ENCODE measurements at places on chromosomes 1 and 21.

GRCh38 chr1:223659711-223660110 lies 5.8 kb downstream of the CAPN8 start:
- no peak for DNase-seq

DNA sequence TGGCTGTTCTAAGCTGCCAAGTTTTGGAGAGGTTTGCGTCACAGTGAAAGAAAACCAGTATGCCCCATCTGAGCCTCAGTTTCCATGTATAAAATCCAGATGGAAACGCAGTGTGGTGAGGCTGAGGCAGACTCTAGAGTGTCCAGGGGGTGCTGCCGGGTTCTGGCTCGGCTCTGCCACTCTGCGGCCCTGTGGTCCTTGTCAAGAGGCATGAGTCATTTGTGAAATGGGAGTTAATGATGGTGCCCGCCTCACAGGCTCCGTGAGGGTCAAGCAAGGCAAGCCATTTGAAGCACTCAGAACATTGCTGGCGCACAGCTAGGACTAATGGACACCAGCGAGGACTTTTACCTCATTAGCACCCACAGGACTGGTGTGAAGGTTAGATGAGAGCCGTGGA lies 214.3 kb downstream of the PTPRU start:
- DNase-seq, result no peak

- peak; percentile 30 for DNase-seq
Measured at GRCh38 chr1:168582688-168583336, 6.4 kb downstream of the XCL1 start.

DNA sequence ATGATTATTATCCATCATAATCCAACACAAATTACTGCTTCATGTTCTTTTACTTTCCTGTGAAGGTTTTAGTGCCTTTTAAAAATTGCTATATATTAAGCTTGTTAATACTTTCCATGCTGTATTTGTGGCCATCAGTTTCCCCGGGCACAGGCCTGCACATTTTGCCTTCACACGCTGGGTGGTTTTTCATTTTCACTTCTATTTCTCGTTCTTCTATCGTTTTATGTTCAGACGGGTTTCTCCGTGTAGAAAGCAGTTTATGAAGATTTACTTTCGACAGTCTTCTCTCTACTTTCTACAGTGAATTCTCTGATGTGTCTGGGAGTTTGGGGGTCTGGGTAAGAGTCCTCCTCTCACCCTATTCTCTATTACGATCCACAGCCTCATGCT lies 9.5 kb downstream of the RUNX3 start:
- DNase-seq, result no peak

DNA sequence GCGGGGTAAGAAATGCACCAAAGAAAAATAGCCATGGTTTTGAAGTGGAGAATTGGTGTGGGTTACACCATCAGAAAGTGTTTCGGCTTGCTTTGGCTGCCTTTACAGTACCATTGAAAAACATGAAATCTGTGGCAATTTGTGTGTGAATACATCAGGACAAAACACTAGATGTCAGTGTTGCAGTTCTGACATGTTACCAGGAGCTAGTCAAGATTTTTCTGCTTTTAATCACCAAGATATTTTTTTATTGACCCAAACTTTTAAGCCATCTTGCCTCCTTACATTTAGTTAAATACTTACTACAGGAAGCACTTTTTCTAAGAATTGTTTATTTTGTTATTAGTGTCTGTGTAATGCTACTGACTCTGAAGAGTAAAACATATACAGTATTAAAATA lies 14.3 kb downstream of the RRP15 start:
- DNase-seq, result peak; percentile 64

DNA sequence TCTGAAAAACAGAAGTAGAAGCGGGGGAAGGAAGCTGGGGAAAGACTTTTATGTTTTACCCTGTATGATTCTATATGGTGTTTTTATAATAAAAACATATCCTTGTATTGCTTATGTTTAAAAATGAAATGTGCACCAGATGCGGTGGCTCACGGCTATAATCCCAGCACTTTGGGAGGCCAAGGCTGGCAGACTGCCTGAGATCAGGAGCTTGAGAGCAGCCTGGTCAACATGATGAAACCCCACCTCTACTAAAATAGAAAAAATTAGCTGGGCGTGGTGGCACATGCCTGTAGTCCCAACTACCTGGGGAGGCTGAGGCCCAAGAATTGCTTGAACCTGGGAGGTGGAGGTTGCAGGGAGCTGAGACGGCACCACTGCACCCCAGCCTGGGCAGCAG lies 155.4 kb downstream of the SMYD3 start:
- no peak for DNase-seq

GRCh38 chr1:6420454-6421042 lies 829 bp upstream of the HES2 start:
- DNase-seq, result no peak

GRCh38 chr1:206908038-206908437 lies 10.8 kb downstream of the IL24 start:
- no peak for DNase-seq

- DNase-seq, result no peak
Measured at GRCh38 chr1:166882893-166883292, 6.8 kb upstream of the TADA1 start.

- no peak for DNase-seq
Measured at GRCh38 chr21:42455196-42455595, 40.8 kb downstream of the RSPH1 start.

- DNase-seq, result peak; percentile 2
Measured at GRCh38 chr21:44455524-44456213, 359 bp downstream of the LRRC3 start.

DNA sequence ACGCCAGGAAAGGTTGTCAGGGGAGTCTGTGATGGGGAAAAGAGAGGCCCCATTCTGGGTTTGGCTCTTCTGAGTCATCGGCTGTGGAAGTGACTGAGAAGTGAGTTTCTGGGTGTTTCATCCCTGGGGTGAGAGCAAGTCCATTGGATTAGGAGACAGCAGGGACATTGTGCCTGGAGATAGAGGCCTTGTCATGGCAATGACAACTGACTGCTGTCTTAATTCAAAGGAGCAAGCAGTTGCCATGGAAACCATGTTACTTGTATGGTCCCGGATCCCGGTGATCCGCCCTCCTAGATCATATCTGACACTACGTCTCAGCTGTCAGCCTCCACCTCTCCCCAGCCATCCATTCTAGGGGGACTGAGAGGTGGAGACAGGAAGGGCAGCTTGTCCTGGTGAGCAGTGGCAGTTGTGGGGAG lies 34.4 kb downstream of the KIAA0040 start:
- no peak for DNase-seq

DNA sequence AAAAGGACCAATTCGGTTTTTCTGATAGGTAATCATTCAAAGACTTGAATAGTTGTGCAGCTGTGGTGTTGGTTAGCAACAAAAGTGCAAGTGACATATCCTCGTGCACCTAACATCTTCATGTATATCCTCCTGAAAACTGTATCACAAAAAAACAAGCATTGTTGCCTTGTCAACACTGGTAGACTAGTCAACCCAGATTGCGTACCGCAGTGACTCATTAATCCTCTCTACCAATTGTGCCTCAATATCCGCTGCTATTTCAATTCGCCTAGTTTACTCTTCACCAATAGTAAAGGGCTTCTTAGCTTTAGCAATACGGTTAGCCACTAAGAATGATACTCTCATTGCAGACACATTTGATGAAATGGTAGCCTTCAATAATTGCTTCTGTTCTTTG lies 3.5 kb downstream of the HHAT start:
- no peak for DNase-seq

DNA sequence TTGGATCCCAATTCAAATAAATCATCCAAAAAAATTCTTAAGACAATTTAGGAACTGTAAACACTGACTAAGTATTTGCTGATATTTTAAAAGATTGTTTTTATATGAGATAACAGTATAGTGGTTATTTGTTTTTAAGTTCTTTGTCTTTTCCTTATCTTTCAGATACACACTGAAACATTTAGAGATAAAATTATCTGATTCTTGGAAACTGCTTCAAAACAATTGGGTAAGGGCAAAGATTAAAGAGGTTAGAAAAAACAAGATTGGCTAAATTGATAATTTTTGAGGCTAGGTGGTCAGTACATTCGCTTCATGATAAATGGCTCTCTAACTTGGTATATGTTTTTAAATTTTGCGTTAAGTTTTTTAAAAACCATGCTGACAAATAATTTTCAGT lies 117.3 kb downstream of the PSMG1 start:
- no peak for DNase-seq

DNA sequence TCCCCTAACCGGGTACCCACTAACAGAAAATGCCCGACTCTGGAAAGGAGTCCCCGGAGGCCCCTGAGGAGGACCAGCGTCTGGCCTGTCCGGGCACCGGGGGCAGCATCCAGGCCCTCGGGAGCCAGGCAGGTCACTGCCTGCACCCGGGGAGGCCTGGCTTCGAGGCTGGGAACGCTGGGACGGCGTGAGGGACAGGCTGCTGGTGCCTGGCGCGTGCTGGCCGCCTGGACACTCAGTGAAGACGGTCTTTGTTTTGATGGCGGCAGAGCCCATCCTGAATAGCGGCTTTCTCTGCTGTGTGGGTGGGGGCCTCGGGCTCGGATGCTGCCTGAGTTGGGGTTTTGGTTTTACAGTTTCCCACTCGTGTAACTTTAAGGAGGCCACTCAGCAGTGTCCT lies 37.6 kb downstream of the PRKCZ start:
- DNase-seq, result no peak

DNA sequence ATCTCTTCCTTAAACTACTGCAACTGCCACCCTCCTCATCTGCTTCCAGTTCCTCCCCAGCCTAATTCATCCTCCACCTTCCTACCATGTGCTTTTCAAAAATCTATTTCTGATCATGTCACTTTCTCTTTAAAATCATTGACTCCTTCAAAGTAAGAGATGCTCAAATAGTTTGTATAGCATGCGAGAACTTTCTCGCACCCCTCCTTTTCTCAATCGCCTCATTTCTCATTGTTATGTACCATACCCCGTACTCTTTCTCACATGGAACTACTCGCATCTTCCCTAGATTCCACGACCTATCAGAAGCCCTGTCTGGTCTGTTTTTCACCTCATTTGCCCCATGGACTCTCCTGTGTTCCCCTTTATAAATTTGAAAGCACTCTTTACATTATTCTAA lies 238.2 kb downstream of the NRIP1 start:
- DNase-seq, result no peak

DNA sequence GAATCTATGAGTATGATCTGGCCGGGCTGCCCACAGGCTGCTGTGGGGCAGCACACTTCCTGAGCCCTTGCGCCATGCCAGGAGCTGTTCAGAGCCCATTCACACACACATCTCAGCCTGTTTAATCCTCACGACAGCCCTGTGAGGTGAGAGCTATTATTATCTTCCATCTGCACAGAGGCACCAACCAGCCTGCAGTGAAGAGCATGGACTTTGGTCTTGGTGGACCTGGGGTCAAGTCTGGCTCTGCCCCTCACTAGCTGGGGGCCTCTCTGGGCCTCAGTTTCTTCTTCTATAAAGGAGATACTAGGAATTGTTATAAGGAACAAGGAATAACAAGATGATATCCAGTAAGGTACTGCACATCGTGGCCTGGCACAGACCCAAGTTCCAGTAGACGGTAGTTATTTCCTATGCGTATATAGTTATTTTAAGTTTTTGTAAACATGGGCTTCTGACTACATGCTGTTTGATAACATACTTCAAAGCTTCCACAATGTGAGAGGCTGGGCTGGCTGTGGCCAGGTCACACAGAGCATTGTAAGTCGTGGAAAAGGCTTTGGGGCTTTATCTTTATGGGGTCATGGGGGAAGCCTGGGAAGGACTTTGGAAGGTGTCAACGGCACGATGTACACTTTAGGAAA lies 3.4 kb upstream of the PADI2 start:
- DNase-seq, result peak; percentile 22

DNA sequence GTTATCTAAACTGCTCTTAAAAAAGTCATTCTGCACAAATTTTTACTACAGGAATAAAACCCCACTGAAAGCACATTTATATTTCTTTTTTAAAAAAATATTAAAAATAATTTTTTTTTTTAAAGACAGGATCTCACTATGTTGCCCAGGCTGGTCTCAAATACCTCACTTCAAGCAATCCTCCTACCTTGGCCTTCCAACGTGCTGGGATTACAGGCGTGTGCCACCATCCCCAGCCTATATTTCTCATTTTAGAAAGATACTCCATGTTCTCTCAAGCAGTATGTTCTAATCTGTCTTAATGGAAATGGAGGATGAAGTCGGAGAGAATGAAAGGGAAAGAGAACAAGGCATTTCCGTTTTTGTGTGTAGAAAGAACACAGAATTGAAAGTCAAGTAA lies 17.1 kb downstream of the USP24 start:
- no peak for DNase-seq

DNA sequence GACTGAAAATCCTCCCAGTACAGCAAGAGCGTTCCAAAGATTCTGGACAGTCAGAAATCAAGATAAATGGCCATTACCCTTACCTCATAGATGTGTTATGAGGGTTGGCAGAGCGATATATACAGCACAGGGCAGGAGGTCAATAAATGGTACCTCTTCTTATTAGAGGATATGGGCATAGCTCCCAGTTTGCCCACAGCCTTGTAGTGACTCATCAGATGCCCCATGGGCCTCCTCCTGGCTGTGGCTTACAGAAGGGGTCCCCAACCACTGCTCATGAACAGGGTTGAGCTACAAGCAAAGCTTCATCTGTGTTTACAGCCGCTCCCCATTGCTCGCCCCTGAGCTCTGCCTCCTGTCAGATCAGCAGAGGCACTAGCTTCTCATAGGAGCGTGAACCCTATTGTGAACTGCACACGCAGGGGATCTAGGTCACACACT lies 7.3 kb upstream of the IFNGR2 start:
- DNase-seq, result peak; percentile 54

Measured in astrocyte of the spinal cord (primary cell).